ENCODE measurements at places on chromosomes 2 and 18.

DNA sequence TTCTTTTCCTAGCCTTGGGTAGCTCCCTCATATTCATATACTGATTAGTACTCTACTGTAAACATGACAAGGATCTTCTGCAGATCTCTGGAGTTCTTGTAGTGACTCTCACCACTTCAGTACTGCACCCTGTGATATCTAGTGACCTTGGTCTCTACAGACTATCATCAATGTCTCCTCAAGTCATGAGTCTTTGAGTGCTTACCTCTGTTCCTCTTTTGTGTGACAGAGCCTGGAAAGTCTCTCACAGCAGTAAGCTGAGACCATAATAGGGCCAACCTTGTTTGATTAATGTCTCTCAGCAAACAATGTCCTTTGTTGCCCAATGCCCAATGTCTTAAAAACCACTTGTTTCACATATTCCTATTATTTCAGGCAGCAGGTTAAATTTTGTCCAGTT, 34.2 kb upstream of the BAZ2B start:
- DNase-seq, result no peak

DNA sequence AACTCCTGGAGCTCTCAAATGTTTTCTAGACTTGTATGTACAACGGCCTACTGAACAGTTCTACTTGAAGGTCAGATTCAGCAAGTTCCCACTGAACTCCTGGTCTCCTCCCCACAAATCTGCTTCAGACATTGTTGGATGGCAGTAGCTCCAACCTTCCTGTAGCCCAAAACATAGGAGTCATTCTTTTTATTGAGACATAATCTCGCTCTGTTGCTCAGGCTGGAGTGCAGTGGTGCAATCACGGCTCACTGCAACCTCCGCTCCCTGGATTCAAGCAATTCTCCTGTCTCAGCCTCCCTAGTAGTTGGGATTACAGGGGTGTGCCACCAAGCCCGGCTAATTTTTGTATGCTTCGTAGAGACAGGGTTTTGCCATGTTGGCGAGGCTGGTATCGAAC, 47.3 kb downstream of the QPCT start:
- no peak for DNase-seq

- no peak for DNase-seq
These were observed 28.5 kb upstream of the TMBIM1 start for GRCh38 chr2:218320704-218321336.

GRCh38 chr2:110215566-110216158, 3.3 kb upstream of the MTLN start:
- DNase-seq, result no peak

DNA sequence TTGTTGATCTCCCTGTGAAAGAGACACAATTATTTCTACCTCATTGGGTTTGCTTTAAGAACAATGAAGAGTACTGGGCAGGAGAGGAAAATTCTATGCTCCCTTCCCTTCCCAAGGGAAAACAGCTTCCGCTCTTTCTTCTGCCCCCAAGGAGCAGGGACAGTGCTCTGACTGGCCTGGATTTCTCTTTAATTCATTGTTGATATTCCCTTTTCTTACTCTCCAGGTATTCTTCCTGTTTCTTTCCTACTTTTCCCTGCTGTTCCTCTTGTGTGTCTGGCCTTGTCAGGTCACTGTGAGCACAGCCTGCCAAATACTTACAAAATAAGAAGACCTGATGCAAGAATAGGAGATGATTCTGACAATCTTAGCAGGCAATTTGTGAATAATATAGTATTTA, 49.6 kb upstream of the SPAG16 start:
- DNase-seq, result no peak

DNA sequence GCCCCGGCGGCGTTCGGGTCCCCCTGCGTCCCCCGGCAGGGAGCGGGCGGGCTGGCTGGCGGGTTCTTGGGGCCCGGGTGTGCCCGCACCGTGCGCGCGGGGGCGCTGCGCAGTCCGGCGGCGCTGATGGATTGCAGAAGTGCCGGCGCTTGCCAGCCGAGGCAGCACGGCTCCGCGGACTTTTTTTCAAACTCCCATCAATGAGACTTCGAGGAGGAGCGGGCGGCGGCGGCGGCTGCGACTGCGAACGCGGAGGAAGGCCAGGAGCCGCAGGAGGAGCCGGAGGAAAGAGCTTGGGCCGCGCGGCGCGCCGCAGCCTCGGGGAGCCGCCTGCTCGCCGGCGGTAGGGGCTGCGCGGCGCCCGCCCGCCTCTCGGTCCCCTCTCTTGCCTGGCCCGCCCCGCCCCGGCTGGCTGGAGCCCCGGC, at the start of gene GLI2:
Gene GLI2, plus strand, starts transcription at position 123 of the 425 bp plus-strand sequence. CDS start 61,453 bp downstream, outside the sequence.
- DNase-seq, result peak; percentile 86

DNA sequence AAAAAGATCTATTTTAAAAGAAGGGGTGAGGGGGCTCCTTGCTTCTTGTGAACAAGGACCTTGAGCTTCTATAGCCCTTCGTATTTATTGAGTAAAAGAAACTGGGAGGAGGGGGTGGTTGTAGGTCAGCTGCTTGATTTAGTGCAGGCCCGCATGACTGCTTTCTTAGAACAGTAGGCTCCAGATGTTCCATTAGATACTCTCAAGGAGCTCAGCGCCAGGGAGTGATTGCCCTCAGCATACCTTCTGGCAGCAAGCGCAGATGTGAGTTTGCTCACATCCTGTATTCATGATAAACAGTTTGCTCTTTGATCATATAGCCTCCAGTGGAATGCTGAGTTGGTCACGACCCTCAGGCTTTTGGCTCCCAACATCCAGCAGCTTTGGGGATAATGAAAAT, 108.9 kb upstream of the XPO1 start:
- no peak for DNase-seq

GRCh38 chr2:171524018-171524401, 1.7 kb downstream of the CYBRD1 start:
- DNase-seq, result no peak

- DNase-seq, result no peak
These were observed 129.7 kb downstream of the TGIF1 start for GRCh38 chr18:3579701-3580100.

DNA sequence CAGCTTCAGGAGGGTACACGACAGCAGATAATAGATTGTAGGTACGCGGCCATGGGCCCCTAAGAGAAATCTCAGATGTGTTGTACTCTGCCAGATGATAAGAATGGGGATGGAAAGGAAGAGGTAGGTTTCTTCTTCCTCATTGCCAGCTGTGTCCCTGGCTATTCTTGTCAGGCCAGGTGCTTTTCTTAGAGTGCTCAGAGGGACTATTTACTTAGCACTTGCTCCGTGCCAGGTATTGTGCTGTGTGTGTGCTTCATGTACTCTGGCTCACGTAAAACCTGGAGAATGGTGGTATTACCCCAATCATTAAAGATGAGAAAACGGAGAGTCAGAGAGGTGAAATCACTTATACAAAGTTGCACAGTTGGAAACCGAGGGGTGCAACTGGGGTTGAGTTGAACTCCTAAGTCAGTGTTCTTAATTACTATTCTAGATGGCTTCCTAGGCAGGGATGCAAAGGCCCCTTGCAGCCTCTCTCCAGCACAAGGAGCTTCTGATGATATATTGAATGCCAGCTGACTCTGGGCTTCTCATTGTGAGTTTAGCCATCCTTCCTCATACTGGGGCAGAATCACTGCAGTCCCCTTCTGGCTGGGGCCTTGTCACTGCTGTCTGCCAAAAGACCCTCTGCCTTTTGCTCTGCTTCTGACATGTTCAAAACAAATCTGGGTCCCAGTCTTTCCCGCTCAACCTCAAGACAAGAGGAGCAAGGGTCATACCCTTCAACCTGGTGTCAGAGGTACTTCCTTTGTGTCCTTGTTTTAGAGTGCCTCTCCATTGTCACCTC, 60.7 kb downstream of the LYPD1 start:
- DNase-seq, result no peak

DNA sequence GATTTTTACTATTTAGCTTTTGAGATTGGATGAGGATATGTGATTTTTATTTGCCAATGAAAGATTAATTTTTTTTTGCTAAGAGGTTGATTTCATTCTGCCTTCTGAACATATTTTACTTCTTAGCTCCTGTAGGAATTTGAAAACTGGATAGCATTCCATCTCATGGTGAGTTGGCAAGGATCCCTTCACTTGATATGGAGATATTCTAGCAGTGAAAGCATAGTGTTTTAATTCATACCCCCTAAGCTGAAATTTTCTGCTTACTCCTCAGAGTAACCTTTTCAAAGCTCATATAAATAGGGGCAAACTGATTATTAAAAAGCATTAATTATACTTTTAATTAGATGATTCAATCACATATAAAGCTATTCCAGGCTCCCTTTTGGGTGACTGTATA, 61.0 kb upstream of the KCNJ3 start:
- DNase-seq, result no peak

- DNase-seq, result no peak
These were observed 33.9 kb downstream of the FBXO15 start for GRCh38 chr18:74113711-74114110.

- no peak for DNase-seq
These were observed 27.9 kb downstream of the MGAT4A start for GRCh38 chr2:98702858-98703620.

DNA sequence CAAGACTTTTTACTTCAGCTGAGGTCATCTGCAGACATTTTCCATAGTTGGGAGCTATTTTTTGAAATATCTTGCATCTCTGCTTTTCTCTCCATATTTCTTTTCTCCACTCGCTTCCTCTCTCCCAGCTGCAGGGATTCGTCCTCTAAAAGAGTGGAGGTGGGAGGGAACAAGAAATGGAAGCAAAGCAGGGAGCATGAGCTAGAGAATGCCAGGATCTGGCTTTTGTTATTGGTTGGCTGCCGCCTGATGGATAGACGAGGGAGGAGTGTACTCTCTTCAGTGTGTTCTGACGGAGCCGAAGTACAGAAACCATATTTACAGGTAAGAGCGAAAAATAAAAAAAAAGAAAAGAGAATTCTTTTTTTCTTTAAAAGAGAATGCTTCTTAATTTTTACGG, at the start of gene CSRNP3:
Gene CSRNP3, plus strand, starts transcription at position 282 of the 400 bp plus-strand sequence. CDS start 125,368 bp downstream, outside the sequence.
- DNase-seq, result peak; percentile 57

DNA sequence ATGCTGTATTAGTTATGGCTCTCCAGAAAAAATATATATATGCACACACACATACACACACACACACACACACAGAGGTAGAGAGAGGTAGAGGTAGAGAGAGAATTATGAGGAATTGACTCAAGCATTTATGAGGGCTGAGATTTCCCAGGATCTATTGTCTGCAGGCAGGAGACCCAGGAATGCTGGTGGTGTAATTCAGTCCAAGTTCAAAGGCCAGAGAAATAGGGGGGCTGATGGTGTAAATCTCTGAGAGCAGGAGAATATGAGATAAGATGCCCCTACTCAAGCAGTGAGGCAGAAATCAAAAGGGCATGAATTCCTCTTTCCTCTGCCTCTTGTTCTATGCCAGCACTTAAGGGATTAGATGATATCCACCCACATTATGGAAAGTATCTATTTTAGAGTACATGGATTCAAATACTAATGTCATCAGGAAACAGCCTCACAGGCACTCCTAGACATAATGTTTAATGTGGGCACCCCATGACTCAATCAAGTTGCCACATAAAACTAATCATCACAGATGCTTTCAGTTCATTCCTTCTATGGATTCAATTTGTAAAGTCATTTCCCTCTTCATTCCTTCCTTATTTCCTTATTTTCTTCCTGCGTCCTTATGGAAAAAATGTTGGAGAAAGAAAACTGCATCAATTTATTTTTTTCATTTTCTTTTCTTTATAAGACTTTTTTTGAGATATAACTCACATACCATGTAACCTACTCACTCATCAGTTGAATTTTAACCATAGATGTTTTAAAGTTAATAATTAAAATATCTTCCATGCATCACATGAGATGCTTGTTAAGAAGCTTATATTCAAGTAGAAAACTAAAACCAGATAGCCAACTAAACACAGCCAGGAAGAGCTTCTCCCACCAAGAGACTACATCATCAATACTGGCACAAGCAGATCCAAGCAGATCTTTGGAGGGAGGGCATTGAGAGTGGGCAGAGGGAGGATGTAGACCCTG, 406.2 kb downstream of the MBD2 start:
- DNase-seq, result no peak

DNA sequence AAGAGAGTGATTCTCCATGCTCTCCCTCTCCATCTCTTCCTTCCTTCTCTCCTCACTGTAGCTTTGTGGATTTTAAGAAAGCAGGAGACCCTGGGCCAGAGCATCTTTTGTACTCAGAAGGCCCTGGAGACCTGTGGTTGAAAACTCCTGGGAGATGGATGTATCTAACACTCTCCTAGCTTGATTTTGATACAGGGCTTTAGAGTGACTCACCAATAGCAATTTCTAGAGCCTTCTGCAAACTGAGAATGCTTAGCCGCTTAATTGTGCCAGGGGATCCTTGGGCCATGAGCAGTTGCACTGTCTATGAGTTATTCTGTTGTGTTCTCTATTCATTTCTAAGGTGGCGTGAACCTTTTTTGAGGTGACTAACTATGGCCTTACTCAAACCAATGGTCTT, 17.7 kb downstream of the HOXD1 start:
- no peak for DNase-seq

GRCh38 chr18:25873833-25874232, 216.6 kb downstream of the SS18 start:
- no peak for DNase-seq

DNA sequence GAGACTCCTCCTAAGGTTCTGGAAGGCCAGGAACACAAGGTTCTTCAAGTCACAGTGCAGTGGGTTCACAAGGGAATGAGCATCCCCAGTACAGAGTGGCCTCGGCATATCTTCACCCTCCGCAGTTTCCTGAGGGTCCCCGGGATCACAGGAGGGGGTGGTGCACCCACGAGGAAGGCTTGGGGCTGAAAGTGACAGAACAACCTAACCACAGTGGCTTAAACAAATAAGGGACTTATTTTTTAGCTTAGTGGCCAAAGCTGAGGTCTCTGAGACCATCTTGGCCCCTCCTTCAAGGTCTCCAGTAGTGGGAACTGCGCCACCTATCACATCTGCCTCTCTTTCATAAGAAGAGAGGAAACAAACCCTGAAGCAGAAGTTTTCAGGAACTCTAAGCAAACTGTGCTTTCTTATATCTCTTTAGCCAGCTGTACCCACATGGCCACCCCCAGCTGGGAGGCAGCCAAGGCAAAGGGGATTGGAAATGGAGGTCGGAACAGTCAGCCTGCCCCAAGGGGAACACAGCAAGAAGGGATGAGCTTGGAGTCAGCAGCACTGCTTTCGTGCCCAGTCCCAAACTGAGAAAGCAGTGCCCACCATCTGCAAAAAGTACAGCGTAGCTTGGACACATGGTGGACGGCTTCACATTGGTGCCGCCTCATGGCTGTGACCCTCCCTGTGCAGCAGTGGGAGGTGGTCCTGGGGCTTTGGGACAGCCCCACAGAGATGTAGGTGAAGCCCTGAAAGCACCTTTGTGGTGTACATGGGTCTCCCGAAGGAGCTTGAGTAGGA, 260.0 kb upstream of the ID2 start:
- DNase-seq, result no peak

GRCh38 chr2:191001032-191001431, 12.9 kb downstream of the STAT1 start:
- no peak for DNase-seq

GRCh38 chr2:102806250-102806837, 44.5 kb downstream of the TMEM182 start:
- peak; percentile 74 for DNase-seq

DNA sequence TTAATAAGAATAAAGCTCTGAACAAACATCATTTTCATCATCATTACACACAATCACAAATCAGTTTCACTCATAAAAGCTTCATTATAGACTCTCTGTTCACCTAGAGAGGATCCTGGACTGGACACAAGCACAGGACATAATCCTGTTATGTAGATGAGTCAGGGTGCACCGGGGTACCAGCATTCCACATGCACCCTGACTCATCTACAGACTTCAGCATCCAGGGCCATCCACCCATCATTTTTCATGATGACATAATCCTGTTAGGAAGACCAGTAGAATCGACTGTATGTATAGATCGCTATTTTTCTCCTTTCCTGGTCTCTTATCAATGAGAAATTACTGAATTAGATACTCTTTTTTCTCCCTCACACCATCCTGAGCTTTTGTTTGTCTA, 73.7 kb upstream of the PIK3C3 start:
- no peak for DNase-seq

Data from nephron progenitor cell (in vitro differentiated cells).